NCI-H524 (cell line): ENCODE measurements at places on chromosomes 6 and 20.

DNA sequence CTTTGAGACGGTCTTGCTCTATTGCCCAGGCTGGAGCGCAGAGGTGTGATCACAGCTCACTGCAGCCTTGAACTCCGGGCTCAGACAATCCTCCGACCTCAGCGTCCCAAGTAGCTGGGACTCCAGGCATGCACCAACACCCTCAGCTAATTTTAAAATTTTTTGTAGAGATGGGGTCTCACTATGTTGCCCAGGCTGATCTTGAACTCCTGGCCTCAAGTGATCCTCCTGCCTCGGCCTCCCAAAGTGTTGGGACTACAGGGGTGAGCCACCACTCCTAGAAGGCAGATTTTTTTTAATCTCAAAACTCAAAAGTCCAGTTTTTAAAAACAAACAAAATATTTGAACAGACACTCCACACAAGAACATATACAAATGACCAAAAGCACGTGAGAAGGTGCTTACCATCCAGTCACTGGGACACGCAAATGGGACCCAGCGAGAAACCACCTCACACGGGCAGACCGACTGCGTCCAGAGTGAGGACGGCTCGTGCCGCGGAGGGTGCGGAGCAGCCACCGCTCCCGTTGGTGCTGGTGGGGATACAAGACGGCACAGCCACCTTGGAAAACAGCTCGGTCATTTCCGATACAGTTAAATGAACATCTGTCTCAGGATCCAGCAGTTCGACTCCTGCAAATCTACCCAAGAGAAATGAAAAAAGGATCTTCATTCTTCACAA is 8.5 kb upstream of the HELZ2 start:
- no peak for DNase-seq

- no peak for DNase-seq
These were observed 17.3 kb downstream of the EEF1E1 start for GRCh38 chr6:8085053-8085511.

DNA sequence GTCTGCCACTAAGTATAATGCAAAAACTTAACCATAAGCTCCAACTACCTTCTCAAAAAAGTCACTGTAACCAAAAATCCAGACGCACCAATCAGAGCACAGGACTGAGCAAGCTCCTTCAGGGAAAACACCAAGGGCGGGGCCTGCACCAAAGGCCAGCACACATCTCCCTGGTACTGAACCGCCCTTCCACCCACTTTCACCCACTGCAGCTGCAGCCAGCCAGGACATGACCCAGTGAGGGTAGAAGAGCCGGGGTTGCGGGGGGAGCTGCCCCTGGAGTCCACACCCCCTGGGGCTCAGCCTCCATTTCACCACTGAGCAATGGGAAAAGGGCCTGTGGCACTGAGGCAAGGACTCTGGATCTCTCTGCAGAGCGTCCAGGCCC is 54.3 kb downstream of the TAF4 start:
- DNase-seq = no peak

DNA sequence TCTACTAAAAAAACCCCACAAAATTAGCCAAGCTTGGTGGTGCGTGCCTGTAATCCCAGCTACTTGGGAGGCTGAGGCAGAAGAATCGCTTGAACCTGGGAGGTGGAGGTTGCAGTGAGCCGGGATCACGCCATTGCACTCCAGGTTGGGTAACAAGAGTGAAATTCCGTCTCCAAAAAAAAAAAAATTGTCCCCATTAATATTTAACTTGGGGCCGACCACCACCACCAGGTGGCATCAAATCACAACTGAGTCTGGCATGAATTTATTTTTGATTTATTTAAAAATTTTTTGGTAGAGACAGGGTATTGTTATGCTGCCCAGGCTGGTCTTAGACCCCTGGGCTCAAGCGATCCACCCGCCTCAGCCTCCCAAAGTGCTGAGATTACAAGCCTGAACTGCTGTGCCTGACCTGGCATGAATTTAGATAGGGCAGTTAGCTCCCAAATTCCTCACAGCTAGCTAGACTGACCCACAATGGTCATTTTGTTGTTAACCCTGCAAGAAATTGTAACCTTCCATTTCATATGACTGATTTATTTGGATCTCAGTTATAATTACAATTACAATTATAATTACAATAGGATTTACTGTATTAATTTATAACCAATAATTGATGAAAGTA is 17.1 kb upstream of the BEND3 start:
- peak; percentile 21 for DNase-seq

GRCh38 chr20:58452667-58453255 is 62.4 kb downstream of the APCDD1L start:
- no peak for DNase-seq

- no peak for DNase-seq
These were observed 40.5 kb upstream of the VEGFA start for GRCh38 chr6:43729537-43729936.

GRCh38 chr6:11172501-11173327 is 59.8 kb downstream of the NEDD9 start:
- peak; percentile 60 for DNase-seq
